ENCODE measurements at places on chromosomes 1 and 21.

GRCh38 chr21:45947296-45947695 is 34.3 kb upstream of the COL6A1 start:
- no peak for DNase-seq

- DNase-seq: no peak
Measured at GRCh38 chr1:160121388-160121787, 5.8 kb downstream of the ATP1A2 start.

GRCh38 chr1:44251989-44252671 is 38.9 kb downstream of the DMAP1 start:
- DNase-seq: no peak

- DNase-seq: peak; percentile 16
Measured at GRCh38 chr21:37166733-37167132, 93.7 kb downstream of the TTC3 start.

GRCh38 chr1:115479055-115479482 is 141.0 kb upstream of the NGF start:
- DNase-seq: no peak

DNA sequence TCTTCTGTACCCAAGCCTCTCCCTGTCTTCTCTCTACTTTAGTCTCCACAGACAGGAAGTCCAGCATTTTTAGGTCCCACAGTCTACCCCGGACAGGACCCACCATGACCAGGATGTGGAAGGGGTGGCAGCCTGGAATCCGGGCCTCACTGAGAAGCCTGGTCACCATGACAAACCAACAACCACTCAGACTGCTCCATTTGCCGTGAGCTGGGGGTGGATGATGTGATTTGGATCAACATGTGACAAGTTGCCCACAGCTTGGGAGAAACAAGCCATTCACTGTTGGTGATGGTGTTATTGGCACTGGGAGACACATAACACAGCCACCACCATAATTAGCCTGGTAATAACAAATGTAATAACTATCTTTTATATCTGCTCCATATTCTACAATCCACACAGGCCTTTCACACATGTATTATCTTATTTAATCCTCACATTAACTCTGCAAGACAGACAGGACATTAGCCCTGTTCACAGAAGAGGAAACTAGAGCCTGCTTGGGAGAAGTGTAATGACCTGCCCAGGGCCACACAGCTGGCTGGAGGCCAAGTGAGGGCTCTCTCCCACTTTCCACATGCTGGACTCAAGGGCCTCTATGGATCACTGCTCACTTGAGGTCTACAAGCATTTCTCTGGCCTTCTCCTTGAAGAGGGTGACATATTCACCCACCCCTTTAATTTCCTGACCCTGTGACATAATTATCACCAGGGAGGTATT is 22.9 kb downstream of the MEF2D start:
- DNase-seq: no peak

- no peak for DNase-seq
Measured at GRCh38 chr21:14699433-14700407, 153.6 kb upstream of the SAMSN1 start.

GRCh38 chr1:37655274-37655673 is 20.6 kb upstream of the RSPO1 start:
- no peak for DNase-seq

DNA sequence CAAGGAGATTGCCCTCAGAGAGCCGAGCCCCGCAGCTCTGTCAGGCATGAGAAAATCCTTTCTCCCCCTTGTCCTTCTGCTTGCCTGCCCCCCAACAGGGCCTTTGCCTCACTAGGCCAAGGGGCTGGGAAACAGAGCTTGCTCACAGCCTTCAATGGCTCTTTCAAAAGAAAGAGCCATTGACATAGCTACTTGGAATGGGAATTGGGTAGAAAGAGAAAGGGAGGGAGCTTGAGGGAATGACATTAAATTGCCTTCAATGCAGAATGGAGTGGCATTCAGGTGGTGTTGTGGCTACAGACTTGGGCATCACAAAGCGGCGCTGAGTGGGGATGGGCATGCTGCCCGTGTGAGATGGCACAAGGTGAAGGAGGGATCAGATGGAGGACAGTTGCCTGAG is 13.2 kb downstream of the SYT11 start:
- no peak for DNase-seq

GRCh38 chr1:151199873-151200581 is 1.7 kb downstream of the PIP5K1A start:
- DNase-seq: peak; percentile 96

- DNase-seq: no peak
Measured at GRCh38 chr1:226512076-226512728, 36.4 kb upstream of the STUM start.

DNA sequence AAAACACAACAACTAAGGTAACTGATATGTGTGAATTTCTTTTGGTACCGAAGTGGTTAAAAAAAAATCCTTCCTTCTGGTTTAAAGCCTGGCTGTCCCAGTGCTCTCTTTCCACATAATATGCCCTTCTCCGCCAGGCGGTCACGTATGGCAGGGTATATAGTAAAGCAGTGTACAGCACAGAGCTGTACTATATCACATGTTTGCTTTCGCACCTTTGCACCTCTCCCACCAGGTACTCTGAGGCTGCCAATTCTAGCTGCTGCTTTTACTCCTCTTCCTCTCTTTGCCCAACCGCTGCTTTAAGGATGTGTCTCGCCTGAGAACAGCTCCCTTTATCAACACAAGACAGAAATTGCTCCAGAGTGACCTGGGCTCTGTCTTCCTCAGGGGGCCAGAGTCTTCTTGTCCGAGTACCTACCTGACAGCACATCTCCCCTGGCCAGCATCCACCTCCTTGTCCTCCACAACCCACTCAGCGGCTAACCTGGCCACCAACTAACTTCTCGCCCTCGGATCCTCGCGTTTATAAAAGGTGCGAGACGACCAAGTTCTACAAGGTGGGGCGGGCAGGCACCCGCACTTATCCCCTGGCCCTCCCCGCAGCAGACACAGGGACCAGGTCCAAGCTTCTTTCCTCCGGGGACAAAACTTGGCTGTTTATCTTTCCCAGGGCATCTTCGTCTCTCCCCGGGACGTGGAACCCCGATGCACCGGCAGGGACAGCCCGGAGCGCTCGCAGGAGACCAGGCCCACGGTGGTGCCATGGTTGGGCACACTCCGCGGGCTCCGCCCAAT is 1.6 kb downstream of the COLGALT2 start:
- no peak for DNase-seq

GRCh38 chr1:46315669-46316403 is 12.3 kb downstream of the UQCRH start:
- DNase-seq: peak; percentile 71

- peak; percentile 64 for DNase-seq
Measured at GRCh38 chr1:197144570-197145325, 1.7 kb downstream of the ASPM start.

DNA sequence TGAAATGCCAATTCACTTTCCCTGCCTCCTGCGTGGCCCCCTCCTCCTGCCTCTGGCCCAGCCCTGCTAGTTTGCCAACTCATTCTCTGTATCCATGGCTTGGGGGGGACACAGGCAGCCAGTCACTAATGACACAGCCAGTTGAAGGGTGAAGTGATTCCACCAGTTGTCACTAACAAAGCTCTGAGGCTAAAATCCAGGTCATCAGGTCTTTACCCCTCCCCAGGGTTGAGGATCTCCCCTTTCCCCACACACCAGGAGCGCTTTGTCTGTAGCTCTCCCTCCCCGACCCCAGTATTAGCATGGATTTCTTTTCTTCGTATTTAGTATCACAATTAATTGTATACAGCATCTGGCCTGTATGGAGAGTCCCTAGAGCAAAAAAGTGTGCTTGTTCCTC is 394.1 kb downstream of the RRAGC start:
- DNase-seq: no peak

DNA sequence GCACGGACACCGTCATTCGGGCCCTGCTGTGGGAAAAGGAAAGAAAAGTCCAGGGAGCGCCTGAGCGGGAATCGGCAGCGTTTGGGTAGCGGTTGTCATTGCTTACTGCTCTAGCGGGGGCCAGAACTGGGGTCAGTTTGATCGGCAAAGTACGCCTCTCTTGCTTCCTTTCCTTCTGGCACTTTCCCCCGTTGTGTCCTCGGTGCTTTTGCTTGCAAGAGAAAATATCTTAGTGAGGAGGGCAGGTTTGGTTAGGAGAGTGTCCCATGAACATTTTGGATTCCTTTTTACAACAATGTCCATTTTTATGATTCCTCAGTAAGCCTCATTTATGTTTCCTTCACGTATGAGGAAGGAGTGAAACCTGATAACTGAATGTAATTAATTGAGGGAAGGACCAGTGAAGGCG is 670 bp downstream of the ST3GAL3 start:
- peak; percentile 67 for DNase-seq

DNA sequence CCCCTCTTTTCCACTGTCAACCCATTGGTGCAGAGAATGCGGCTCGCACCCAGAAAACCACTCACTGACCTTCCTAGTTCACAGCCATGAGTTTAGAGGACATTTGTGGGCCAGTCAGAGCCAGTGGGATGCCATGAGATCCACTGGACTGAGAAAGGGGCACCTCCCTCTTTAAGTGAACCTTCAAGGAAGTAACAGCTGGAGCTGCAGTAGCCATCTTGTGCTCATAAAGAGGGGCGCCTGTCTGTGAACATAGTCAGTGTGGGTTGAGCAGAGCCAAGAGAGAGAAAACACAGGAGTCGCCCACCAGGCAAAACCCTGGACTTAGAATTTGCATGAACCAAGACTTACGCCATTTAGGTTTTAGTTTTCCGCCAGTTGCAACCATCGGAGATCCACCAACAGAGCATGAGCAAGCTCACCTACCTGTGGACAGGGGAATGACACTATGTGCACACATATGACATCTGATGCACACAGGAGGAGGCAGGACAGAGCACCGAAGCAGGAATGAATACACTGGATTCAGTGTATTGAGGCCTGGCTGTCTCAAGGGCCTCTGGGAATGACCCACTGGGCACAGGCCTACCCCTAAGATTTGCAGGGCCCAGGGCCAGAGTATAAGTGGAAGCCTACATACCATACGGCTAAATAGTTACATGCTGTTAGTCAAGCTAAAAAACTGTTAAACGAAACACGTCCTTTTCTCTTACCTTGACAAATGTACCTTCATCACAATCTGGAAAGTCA is 151.6 kb downstream of the GRIK3 start:
- DNase-seq: no peak

- peak; percentile 36 for DNase-seq
Measured at GRCh38 chr1:39288735-39289465, 84.4 kb downstream of the MACF1 start.

DNA sequence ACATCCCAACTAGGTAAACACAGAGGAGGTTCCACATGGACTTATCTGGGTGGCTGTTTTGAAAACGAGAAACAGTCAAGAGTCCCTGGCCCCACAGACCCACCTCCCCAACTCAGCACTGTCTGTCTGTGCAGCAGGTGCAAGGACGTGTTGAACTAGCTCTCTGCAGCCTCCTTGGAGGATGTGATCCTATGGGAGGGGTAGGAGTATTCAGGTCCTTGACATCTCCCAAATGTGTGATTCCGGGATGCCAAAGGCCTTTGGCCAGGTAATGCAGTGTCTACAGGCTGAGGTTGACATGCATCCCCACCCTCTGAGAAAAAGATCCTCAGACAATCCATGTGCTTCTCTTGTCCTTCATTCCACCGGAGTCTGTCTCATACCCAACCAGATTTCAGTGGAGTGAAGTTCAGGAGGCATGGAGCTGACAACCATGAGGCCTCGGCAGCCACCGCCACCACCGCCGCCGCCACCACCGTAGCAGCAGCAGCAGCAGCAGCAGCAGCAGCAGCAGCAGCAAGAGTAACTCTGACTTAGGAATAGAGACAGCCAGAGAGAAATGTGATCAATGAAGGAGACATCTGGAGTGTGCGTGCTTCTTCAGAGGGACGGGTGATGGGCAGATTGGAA is 151.6 kb upstream of the CAMK1G start:
- no peak for DNase-seq

GRCh38 chr1:163471779-163472650 is 150.3 kb downstream of the NUF2 start:
- DNase-seq: no peak

GRCh38 chr1:31181515-31182343 is 58.0 kb downstream of the NKAIN1 start:
- DNase-seq: peak; percentile 44

GRCh38 chr1:169110689-169111447 is 4.4 kb downstream of the ATP1B1 start:
- DNase-seq: no peak

- no peak for DNase-seq
Measured at GRCh38 chr1:58436615-58437297, 109.8 kb downstream of the OMA1 start.

- DNase-seq: no peak
Measured at GRCh38 chr1:12172042-12172851, 5.5 kb downstream of the TNFRSF1B start.

DNA sequence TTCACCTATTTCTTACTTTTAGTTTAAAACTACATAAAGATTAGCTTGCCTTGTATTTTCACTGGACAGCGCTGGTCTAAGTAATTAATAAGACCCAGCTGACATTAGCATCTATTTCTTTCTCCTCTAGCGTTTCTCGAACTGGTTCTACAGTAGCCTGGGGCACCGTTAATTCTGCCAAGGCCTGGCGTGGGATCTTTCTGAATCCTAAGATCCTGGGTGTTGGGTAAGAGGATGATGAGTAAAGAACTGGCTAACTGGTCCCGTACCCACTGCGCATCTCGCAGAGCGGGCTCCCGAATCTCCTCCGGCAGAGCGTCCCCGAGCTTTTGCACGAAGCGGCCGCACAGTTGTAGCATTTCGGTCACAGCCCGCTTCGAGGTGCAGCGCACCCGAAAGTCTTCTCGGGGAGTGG is 309 bp downstream of the NSL1 start:
- DNase-seq: peak; percentile 84

Measured in EL (cell line).